ENCODE measurements at places on chromosomes 2 and 18. TPM values are rescaled to one million over a fixed set of nuclear protein-coding genes. Genes with fewer than 3 reads are reported as not detected.

Gene STEAP3
- total RNA-seq = 0.26 TPM

DNA sequence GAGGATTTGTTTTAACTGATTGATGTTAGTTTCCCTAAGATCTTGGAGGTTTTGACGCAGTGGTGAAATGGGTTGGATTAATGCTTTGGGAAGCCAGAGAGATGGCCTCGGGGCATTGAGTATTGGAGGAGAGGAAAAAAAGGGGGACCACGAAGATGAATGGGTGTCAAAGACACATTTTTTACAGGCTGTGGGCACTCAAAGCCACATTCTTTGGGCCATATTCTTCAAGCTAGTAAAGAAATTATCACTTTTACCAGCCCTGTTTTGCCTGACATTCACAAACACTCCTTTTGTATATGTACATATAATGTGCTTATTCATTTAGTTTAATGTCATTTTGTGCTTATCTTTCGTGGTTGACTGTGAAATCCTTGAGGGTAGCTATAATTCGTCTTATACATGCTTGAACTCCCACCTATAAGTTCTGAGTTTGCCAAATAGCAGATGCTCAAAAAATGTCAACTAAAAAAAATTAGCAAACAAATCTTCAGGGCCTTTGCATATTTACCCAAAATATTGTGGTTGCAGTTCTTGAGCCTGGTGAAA lies 146.3 kb downstream of the ARL6IP6 start:
- DNase-seq = no peak

- DNase-seq = no peak
Observed at GRCh38 chr18:79527656-79528315, 132.1 kb downstream of the NFATC1 start.

- DNase-seq = no peak
Observed at GRCh38 chr2:65834771-65835475, 402.5 kb upstream of the SPRED2 start.

- DNase-seq = no peak
Observed at GRCh38 chr2:181063696-181064095, 83.3 kb downstream of the UBE2E3 start.

GRCh38 chr2:172307800-172308199 lies 119.6 kb upstream of the ITGA6 start:
- DNase-seq = no peak

Measured in T-cell (primary cell).